ENCODE measurements at places on chromosomes 11 and 22.
A peak's percentile ranks its signal among the peaks of the same experiment; 100 is the strongest.

DNA sequence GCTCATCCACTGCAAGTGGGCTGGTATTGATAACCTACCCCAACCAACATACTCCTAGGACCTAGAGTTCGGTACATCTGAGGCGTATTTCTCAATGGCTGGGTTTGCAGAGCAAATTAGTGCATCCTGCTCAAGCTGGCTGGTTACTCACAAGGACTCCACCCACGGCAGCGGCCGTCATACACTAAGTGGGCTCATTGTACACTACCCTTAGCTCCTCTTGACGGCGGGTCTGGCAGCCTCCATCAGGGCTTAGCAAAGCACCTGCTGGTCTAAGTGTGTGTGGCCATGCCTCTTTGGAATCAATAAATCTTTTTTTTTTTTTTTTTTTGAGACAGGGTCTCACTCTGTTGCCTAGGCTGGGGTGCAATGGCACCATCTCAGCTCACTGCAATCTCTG, 20.2 kb upstream of the KCNJ11 start:
- DNase-seq: no peak

- DNase-seq: no peak
Observed at GRCh38 chr22:29260031-29260560, 7.7 kb downstream of the RHBDD3 start.

- no peak for DNase-seq
Observed at GRCh38 chr11:75823946-75824345, 8.9 kb downstream of the UVRAG start.

GRCh38 chr11:95508219-95508890, 277.4 kb upstream of the SESN3 start:
- DNase-seq: no peak

- DNase-seq: no peak
Observed at GRCh38 chr22:19610518-19611253, 86.5 kb upstream of the CLDN5 start.

DNA sequence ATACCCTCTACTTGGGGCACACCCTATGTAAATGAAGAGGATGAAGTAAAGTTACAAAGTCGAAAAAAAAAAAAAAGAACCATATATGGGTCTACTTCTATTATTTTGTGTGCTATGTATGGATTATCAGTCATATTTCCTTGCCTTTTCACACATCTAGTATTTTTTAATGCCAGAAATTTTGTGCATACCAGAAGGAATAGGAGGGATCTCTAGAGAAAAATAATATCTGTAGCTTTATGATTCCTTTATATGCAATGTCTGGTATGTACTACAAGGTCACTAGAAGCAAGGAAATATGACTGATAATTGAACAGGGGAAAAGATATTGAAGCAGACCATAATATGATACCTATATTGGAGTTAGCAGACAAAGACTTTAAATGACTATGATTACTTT, 713.4 kb downstream of the OPCML start:
- DNase-seq: no peak

DNA sequence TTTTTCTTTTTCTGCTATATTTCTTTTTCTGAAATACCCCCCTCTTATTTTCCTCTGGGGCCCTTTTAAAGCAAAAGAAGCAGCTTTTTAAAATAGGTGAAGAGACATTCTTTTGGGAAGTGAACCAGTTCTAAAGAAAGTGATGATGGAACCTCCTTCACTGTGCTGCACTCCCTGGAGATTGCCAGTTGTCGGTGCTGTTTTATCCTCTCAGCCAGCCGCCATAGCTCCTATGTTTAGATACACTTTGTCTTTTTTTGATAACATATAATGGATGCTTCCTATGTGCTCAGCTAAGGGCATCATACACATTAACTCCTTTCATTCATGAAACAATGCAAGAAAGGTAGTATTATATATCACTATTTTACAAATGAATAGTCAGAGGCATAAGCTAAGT, 14.0 kb downstream of the CFAP300 start:
- no peak for DNase-seq

GRCh38 chr11:108269583-108269982, 46.7 kb downstream of the ATM start:
- no peak for DNase-seq

GRCh38 chr11:101757741-101758140, 157.1 kb upstream of the CEP126 start:
- DNase-seq: no peak

- no peak for DNase-seq
Observed at GRCh38 chr11:33912405-33913361, 20.8 kb upstream of the LMO2 start.

DNA sequence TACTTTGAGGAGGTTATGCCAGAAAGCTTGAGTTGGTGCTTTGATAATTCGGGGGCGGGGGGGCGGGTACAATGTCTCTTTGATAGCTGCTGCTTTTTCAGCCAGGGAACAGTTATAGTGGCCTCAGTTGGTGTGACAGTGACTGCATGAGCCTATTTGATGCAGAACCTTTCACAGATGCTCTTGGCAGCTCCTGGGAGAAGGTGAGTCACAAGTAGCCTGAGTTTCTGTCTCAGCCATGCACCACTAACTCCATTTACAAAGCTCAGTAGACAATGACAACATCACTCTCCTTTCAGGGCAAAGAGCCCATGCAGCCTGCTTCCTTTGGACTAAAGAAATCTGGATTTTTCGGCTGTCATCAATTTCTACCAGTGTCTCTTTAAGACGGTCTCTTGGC, 42.1 kb upstream of the SEZ6L start:
- DNase-seq: no peak

- DNase-seq: no peak
Observed at GRCh38 chr11:116602637-116602942, 170.2 kb downstream of the BUD13 start.

DNA sequence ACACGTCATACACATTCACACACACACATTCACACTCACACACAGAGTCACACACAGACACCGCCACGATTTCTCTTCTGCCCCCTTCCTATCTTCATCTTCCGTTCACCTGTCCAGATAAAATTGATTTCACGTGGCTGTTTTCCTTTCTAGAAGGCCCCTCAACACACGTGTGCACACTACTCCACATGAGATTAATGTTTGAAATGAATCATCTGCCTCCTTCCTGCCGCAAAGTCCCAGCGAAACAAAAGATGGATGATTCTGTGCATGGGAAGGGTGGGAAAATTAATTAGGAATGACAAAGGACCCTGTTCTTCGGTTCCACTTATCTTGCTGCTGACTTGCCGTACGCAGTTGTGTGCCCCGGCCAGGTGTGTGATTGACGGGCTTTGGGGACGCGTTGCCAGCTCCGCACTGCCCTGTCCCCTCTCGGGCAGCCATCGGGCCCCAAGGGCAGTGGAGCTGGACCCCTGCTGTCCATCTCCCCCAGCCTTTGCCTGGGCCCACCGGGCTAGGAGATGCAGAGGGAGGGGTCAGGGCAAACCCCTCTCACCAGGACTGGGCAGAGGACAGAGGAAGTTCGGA, 73.8 kb downstream of the MPPED1 start:
- no peak for DNase-seq

DNA sequence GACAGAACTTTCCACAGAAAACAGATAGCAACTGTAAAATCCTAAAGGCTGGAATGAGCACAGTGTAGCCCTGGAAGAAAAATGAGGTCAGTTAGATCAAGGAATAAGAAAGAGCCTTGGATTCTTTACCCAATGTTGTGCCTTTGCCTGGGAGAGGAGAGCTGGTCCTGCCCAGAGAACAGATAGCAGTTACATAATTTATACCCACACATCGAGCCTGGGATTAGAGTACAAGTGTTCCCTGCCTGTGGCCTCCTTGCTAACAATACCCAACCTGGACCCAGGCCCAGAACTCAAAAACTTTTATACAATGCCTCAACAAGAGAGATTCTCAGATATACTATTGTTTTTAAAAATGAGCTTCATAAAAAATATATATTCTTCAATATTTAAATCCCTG, 1998.4 kb downstream of the LRRC4C start:
- no peak for DNase-seq

DNA sequence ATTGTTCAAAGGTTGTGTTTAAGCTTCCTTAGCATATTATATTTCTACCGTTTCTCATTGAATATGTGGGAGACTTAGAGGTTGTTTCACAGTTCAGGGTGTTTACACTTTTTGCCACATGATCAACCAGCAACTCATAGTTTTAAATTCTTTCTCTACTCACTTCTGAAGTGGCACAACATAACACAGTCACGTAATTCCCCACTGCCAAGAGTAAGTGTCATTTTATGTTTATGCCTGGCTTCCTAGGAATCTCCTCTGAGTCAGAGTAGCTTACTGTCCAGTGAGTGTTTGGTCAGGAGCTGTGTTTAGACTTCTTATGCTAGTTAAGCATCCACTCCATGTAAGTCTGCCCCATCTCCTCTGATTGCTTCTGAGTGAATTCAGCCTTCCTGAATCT, 520.8 kb upstream of the KIRREL3 start:
- no peak for DNase-seq

DNA sequence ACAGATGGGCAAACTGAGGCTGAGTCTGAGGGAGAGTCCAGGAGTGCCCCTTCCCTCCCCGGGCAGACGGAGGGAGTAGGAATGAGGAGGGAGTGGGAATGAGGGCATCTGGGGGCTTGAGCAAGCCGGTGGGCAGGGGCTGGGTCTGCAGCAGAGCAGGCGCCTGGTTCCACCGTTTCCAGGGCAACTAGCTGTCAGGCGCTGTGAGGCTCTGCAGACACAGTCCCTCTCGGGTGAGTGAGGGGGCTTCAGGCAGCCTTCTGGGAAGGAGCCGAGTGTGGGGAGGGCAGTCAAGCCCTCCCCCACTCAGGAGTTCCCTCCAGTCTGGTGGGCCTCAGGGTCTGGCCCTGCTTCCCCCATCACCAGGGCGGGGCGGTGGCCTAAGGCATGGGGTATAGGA, 19.0 kb downstream of the TMEM258 start:
- DNase-seq: no peak

GRCh38 chr22:39311592-39312400, 7.6 kb downstream of the RPL3 start:
- DNase-seq: no peak

GRCh38 chr11:34358728-34359547, 1.1 kb upstream of the ABTB2 start:
- peak; percentile 55 for DNase-seq

DNA sequence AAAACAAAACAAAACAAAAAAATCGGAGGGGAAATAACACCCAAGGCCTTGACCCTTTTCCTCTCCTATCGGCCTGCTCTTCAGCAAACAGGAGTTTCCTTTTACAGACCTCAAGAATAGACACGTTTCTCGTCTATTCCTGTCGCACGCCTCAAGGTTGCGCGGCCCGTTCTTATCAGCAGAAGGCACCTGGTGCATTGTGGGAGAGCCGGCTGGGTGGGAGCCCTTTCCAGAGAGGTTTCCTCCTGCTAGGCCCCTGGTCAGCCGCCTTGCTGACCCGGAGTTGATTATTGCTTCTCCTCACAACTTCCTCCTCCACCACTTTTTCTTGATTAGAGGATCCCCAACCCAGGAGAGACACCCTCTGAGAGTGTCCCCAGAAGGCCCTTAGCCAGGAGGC, 497.3 kb downstream of the MIAT start:
- no peak for DNase-seq

DNA sequence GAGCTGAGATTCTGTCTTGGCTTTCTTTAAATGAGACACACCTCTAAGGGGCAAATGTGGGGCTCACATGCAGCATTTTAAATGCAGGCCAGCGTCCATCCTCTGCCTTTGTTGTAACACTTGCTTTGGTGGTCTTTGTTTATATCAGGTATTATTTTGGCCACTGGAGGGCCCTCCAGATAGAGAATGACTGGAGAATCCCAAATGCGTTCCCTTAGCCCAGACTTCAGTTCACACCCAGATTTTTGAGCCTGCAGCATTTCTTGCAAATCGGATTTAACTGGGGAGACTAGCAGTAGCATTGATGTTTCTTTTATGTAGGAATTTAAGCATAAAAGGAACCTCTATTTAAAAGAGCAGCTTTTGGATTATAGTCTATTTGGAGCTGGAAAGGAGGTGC, 200.2 kb upstream of the SORL1-AS1 start:
- DNase-seq: no peak

GRCh38 chr11:45817191-45817590, 12.2 kb downstream of the SLC35C1 start:
- no peak for DNase-seq

GRCh38 chr11:88117281-88117858, 57.9 kb downstream of the RAB38 start:
- no peak for DNase-seq

DNA sequence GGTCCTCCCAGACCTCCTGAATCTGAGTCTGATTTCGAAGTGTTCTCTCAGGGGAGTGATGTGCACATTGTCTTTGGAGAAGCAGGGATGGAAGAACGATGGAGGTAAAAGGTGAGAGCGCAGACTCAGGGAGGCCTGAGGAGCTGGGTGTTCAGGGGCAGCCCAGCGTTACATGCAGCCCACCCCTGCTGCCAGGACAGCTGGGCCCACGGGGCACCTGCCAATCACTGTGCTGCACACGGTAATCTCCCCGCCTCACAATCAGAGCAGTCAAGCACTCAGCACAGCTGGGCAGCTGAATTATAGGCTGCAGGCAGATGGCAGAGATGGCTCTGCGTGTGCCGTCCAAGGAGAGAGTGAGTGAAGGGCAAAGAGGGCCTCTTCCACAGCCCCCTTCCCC, 17.9 kb upstream of the HTR3A start:
- no peak for DNase-seq

- no peak for DNase-seq
Observed at GRCh38 chr22:50261615-50262459, at the start of gene MAPK12. TSS of gene MAPK12 (minus strand) at chr22:50261683. CDS start at chr22:50261509, 174 bp downstream.
